NCI-H2029 (cell line): ENCODE measurements at places on chromosomes 1 and 21.
A peak's percentile ranks its signal among the peaks of the same experiment; 100 is the strongest.

DNA sequence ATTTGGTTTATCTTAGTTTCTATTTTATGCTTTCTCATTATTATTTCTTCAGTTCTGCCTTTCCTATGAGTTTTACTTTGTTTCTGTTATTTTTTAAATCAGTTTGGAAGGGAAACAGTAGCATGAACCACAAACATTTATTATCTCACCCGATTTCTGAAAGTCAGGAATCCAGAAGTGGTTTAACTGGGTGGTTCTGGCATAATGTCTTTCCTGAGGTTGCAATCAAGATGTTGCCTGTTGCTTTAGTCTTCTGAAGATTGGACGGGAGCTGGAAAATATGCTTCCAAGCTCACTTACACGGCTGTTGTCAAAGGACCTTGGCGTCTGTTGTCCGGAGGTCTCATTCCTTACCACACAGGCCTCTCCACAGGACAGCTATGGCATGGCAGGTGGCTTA lies 50.4 kb downstream of the SNRPE start:
- DNase-seq: no peak

DNA sequence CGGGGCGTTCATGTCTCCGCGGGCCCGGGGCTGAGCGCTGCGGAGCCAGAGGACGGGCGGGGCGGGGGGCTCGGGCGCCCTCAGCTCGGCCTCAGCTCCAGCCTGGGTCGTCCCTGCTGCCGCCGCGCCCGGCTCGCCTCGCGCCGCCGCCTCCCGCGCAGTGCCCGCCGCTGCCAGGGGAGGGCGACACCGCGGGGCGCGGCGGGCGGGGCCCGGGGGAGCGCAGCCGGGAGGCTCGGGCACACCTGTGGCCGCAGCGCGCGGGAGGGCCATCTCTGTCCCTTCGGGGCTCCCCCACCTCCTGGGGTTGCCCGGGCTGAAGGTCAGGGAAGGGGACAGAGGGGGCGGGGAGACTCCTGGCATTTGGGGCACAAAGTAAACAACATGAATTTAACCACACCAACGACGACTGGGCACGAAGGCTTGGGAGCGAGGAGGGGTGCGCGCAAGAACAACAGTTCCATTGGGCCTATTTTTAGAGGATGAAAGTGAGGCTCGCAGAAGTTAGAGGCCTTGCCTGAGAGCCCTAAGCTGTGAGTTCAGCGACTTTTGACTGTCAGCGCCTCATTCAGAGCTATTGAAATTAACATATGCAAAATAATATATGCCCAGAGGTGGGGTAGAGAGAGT lies at the start of gene FAM131C:
TSS of gene FAM131C (minus strand) at position 162 of the 630 bp plus-strand sequence. CDS start 209 bp downstream, outside the sequence.
- DNase-seq: no peak

DNA sequence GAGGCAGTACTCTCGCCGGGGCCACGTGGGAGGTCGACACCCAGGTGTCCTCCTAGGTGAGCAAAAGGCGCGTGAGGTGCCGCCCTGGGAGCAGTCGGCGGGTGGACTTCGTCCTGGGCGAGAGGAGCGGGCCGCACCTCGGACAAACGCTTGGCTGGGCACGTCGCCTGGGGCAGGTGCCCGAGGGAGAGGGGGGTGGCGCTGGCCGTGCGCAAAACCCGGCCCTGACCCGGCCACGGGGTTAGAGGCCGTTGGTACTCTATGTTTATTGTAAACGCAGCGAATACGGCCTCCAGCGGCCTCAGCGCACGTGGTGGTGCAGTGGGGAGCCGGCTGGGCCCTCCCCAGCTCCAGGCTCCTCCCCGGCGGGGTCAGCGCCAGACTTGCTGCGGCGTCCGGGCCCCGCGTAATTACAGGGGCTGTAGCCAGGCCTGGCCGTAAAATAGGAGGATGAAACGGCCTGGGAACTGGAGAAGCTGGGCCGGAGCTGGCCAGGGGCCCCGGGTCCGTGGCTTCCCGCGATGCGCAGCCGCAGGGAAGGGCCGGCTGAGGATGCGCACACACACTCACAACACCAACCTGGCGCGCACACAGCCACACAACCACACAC lies 1.6 kb upstream of the EFNA1 start:
- no peak for DNase-seq

DNA sequence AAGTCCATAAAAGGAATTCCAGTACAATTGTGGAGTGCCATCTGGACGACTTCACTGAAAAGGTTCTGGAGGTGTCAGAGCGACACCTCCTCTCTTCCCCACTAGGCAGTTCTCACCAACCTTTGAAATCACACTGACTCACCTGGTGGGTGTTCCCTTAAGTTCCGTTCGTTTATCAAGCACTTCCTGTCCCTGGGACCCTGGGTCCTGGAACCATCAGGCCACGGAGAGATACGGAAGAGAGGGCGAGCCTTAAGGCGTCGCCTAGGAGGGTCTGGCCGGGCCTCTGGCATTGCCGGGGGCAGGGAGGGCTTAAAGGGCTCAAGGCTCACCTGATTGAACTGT lies 317 bp downstream of the SPAG17 start:
- peak; percentile 3 for DNase-seq

GRCh38 chr1:210417881-210418280 lies 89.2 kb downstream of the HHAT start:
- no peak for DNase-seq

DNA sequence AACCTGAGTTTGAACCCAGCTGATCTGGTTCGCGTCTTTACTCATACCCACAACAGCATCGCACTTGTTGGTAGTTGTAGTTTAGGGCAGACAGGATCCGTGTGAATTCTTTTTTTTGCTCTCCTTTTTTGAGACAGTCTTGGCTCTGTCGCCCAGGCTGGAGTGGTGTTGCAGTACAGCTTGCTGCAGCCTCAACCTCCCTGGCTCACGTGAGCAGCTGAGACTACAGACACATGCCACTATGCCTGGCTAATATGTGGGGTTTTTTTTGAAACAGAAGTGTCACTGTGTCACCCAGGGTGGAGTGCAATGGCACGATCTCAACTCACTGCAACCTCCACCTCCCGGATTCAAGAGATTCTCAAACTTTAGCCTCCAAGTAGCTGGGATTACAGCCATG lies 7.9 kb downstream of the TAF13 start:
- no peak for DNase-seq

DNA sequence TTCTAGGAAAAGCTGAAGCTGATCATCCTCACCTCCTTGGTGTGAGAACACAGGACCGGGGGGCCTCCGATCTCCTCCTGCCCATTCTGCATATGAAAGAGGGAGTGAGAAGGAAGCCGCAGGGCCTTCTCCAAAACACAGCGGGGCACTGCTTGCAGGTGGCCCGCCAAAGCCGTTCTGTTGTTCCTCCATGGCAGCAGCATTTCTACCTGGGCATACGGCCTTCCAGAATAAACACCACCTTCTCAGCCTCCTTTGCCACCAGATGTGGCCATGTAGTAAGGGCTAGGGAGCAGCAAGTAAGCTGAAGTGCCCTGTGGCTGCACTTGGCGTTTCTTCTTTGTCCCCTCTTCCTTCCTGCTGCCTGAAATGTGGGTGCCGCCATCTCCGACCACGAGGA lies 214.9 kb downstream of the TOMM20 start:
- DNase-seq: no peak

GRCh38 chr1:78165816-78166215 lies 120.0 kb downstream of the GIPC2 start:
- no peak for DNase-seq

DNA sequence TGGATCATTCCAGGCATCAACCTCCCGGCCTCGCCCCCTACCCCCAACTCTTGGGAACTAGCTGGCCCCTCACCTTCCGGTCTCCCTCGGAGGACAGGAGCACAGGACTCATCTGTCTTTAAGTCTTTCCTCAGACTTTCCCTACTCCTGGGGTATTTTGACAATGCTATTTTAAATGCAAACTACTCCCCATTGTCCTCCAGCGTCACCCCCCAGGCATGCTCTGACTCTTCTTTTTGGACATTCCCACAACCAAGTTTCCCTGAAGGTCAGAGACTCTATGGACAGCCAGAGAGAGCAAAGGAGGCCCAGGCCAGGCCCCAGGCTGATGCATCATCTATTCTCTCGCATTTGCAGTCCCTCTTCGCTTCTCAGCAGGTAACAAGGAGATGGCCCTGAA lies 424.3 kb downstream of the PCP4 start:
- no peak for DNase-seq

DNA sequence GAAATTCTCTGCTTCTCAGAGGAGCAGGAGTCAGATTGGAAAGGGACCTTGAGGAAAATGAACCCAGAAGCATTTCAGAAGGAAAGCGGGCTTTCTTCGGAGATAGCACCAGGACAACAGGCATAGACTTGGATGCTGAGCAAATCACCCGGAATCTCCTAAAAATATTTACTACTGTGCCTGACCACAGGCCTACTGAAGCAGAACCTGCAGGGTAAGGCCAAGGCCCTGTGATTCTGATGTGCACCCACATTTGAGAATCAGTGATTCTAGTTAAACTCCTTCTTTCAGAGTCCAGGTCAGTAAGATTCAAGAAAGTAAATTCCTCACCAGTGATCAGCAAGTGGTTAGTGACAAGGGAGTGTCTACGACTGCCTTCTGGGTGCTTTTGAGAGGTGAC lies 307.3 kb upstream of the DUSP10 start:
- DNase-seq: no peak

GRCh38 chr1:52482326-52483004 lies 70.4 kb downstream of the TUT4 start:
- DNase-seq: no peak

- no peak for DNase-seq
These were observed 214.5 kb upstream of the ZRANB2 start for GRCh38 chr1:71295350-71295749.

DNA sequence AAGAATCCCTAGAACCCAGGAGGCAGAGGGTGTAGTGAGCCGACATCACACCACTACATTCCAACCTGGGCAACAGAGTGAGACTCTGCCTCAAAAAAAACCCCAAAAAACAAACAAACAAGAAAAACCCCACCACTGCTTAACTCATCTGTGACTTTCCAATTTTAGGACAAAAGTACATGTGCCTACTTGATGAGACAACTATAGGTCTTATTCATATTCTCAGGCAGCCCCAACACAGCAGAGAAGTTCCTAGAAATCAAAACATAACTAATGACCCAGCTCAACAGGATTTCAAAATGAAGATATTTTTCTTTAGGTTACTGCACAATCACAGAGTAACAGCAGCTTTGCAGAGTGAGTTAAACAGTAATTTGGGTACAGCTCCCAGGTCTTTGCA lies 26.4 kb downstream of the TIAM1 start:
- DNase-seq: no peak

- no peak for DNase-seq
These were observed 22.2 kb downstream of the UBR4 start for GRCh38 chr1:19187852-19188251.

DNA sequence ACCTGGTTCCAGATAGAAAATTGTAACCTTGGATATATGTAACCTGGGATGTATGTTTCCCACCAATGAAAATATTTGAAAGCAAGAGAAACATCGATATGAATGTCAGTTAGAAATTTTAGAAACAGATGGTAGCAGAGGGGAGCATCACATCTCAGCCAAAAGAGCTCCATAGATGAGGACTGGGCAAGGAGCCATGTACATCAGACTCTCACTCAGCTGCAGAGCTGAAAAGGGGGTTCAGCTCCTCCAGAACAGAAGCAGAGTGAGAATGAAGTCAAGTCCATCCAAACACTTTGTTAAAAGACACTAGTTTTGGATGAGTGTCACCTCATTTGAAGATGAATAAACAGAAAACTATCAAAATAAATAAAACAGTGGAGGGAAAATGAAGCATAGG lies 202.4 kb downstream of the HMCN1 start:
- DNase-seq: no peak

- no peak for DNase-seq
These were observed 116.3 kb downstream of the AK5 start for GRCh38 chr1:77398152-77398551.

DNA sequence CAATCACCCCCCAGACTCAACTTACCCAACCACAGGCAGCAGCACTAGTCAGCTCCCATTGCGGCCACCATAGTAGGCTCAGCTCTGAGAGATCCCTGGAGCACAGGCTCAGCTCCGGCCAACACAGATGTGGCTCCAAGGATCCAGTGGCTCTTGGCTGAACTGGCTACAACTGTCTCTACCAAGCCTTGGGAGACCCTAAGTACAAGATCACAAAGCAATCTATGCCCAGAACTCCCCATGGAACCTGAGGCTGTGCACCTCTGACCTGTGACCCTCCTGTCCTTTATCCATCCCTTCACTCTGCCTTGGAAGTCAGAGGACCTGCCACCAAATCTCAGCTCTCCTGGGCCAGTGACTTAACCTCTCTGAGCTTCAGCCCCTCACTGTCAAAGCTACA lies 61.8 kb upstream of the GJB5 start:
- DNase-seq: no peak

DNA sequence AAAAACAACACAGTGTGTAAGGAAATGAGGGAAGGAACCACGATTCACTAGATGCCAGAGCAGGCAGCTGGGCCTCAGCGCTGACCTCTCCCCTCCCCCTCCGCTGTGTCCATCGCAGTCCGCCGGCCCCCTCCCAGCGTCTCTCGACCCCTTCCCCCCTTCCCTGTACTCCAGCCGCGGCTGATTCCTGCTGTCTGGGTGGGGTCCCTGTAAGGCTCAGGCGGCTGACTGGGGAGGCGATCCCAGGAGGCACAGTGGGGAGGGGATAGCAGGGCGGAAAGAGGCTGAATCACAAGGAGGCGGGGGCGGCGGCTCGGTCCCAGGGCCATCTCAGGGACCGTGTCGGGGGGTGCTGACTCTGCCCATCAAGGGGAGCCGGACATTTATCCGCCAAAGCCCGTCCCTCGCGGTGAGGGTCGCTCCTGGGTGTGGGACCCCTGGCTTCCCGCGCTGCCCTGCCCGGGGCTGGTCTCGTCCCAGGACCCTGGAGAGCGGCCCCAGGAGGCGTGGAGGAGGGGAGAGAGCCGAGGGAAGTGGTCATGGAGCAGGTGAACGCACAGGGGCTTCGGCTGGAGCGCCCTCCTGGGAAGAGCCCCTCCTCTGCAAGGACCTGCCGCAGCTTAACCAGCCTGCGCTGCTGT lies 241.9 kb downstream of the PTPRU start:
- no peak for DNase-seq

DNA sequence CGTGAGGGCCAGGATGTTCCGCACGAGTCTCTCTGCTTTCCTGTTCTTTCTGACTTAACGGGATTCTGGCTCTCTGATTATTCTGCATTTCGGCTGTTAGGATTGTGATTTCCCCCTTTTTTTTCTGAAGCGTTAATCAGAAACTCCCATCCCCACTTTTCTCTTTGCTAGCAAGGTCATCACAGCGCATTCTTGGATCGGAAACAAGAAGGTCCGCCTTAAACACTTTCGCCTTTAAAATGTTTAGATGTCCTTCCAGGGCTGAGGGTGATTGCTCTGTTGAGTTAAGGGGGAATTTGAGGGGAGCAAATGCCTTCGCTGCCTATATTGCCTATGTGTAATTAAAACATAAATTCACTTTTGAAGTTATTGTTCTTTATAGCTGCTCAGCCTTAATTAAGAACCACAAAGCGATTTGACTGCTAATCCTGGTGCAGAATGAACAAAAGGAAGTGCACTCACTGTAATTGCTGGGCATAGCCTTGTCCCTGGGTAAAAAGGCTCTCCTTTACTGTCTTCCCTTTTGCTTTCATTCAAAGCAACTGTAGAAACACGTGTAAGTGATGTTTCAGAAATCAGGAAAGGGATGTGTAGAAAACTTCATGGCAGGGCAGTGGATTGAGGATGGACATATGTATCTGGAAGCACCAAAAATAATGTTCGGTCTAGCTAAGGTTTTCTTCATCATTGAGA lies 1.2 kb downstream of the LAMC1 start:
- no peak for DNase-seq

GRCh38 chr1:162639718-162640117 lies 7.5 kb downstream of the DDR2 start:
- DNase-seq: no peak
